HAP-1 (cell line): ENCODE measurements at places on chromosomes 13 and 19.

DNA sequence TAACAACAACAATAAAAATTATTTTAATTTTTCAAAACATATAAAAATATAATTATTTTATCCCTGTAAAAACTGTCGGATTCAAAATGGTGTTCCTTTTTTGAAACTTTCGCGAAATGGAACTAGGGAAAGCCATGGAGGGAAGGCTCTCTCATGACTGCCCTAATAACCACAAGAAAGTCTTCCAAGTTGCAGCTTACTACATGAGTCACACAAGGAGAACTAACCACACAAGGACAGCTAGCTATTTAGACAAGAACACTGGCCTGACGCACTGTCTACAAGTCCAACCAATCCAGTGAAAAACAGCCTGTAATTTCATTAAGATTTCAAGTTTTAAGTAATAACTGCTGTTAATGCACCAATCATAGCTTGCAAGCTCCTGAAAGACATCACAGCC is 319.2 kb upstream of the PCDH9 start:
- no peak for DNase-seq

DNA sequence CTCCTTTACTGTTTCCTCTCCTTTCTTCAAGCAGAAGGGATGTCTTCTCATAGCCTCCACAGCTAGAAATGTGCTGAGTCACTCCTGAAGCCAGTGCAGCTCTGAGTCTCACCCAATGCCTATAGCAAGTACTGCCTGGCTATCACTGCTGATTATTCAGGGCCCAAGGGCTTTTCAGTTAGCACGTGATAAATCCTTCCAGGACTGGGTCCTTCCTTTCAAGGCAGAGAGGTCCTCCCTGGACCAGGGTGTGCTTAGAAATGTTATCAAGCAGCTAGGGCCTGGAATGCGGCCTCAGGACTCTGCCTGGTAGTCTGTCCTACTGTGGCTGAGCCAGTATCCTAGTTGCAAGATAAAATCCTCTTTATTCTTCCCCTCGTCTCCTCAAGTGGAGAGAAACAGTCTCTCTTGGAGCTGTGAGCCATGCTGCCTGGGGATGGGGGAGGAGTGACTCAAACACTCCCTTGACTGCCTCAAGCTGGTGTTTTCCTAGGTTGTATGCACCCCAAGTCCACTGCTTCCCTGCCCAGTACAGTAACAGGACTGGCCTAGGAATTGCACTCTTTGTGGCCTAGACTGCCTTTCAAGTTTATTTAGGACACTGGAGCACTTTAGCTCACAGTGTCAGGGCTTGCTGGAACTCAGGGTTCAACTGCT is 198.7 kb upstream of the SERP2 start:
- DNase-seq, result no peak

GRCh38 chr13:21033212-21033840 is 28.1 kb downstream of the LATS2 start:
- no peak for DNase-seq

GRCh38 chr13:63773476-63773875 is 2357.8 kb upstream of the PCDH20 start:
- no peak for DNase-seq

GRCh38 chr19:35655600-35655999 is 7.5 kb downstream of the COX6B1 start:
- no peak for DNase-seq
